ENCODE measurements at places on chromosomes 6 and 20.
A peak's percentile ranks its signal among the peaks of the same experiment; 100 is the strongest.

- DNase-seq = no peak
These were observed 270.7 kb upstream of the ADGRB3 start for GRCh38 chr6:68364271-68364805.

GRCh38 chr6:17470202-17470937 is 77.0 kb downstream of the CAP2 start:
- no peak for DNase-seq

DNA sequence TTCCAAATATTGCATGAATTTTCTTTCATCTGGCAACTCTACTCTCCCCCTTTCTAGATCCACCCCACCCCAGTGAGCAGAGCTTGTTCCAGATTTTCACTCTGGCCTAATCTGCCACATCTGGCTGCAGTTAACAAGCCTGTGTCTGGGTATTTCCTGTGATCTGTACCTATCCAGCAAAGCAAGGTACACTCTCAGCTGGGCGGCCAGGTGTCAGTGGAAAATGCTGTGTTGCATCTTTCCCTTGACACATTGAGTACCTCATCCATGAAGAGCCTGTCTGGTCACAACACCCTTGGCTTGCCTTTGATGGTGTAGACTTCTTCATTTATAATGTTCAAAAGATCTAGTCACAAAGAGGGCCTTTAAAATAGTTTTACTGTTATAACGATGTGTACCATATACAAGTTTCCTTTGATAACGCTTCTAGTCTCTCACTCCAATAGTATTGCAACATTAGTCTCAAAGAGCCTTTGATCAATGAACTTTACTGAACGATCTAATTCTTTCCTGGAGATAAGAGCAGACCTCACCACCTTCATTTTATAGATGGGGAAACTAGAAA is 6.0 kb upstream of the RNF182 start:
- DNase-seq = no peak

DNA sequence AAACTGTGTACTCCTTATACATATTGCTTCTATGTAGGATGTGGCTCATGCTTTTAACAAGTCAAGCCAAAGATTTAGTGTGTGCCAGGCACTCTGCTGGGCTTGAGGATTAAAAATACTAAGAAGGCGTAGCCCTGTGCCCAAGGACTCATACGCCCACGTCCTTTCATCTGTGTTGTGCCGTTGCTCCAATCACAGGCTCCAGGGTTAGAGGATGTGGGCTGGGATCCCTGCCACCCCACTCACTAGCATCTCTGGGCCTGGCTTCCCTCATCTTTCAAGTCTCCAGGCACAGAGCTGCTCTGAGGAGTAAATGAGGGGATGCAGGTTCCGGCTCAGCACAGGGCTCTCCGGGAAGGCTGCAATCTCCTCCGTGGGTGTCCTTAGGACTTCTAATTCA is 214.2 kb downstream of the SYNDIG1 start:
- no peak for DNase-seq

GRCh38 chr6:20028562-20028961 is 183.7 kb downstream of the MBOAT1 start:
- no peak for DNase-seq

DNA sequence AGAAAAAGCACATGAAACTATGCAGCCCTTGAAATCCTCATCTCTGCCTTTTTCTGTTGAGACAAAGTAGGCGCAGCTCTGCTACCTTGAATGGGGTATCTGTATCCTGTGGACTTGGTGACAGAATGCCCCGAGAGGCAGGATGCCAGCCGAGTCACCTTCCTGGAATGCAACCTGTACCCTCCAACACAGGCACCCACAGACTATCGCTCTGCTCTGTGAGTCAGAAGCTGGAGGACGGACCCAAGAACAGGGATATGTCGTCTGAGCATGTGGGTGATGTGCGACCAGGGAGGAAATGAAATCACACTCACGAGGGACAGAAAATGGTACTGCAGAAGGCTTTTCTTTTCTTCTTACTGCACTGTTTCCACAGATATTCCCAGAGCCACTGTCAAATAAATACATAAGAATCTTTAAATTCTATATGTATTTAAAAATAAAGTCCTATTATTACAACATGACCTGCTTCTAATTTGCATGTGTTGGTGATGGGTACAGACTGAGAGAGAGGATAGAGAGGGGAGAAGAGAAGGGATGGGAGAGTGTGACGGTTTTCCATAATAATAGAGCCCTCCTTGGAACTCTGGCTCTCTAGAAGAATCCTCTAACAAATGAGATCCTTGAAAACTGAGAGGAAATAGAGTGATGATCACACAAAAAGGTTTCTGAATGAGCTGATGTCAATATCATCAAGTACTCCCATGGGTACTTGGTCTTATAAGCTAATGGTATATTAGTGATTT is 308.1 kb downstream of the FOXC1 start:
- no peak for DNase-seq

DNA sequence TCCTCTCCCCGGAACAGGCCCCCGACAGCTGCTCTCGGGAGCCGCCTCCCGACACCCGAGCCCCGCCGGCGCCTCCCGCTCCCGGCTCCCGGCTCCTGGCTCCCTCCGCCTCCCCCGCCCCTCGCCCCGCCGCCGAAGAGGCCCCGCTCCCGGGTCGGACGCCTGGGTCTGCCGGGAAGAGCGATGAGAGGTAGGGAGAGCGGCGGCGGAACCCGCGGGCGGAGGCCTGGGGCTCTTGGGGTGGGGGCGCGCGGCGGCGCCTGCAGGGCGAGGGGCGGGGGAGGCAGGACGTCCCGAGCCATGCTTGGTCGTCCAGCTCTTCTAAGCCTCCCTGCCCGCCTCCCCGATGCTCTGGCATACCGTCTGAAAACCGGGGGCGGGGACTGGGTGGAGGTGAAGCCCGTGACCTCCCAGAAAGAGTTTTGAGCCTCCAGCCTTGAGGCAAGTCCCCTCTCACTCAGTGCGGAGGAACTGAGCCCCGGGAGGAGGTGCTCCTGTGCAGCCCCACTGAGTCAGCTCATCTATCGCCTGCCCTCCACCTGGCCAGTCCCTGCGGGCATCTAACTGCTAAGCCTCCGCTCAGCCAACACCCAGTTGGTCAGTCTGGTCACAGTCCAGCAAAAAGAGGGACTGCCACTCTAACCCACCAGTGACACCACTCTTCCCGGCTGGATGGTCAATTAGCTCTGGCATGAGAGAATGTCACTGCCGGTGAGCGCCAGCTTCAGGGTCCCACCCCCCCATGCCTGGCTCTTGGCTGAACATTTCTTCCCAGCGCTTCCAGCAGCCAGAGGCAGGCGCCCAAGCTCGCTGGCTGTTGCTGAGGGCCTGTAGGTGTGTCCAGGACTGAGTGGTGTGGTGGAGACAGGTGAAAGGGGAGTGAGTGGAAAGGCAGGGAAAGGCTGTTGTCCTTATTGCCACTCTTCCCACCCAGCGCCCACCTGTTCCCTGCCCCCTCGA is 482 bp downstream of the DDR1 start:
- DNase-seq = peak; percentile 44

DNA sequence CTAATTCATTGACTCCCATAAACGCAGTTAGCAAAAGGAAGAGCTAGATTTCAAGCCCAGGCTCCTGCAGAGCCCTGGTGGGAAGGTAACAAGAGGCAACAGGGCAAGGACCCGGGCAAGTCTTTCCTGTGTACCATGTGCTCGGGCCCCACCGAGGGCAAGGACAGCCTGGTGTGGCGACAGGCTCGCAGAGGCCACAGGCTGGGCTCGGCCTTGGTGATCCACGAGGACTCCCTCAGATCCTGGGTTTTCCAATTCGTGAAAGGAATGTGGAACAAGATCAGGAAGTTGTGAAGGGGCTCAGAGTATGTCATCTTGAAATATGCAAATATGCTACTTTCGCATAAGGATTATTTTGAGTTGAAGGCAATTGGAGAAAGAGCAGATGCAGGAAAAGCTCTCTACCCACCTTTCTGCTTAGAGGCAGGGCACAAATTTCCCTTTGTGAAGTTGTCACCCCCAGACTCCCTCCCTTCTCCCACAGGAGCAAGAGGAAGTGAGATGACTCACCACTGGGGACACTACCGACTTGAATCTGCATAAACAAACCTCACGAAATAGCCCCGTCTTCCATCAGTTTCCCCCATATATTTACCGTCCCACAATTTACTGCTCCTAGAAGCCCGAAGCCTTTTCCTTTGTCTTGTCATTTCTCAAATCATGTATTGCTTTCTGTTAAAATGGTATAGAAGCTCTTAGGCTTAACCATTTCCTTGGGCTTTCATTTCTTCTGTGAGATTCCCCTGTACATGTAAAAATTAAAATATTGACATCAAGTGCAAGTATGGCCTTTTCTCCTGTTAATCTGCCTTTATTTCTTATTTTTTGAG is 79.0 kb downstream of the PSMG4 start:
- DNase-seq = no peak

GRCh38 chr6:21869085-21869771 is 275.7 kb downstream of the SOX4 start:
- DNase-seq = no peak

DNA sequence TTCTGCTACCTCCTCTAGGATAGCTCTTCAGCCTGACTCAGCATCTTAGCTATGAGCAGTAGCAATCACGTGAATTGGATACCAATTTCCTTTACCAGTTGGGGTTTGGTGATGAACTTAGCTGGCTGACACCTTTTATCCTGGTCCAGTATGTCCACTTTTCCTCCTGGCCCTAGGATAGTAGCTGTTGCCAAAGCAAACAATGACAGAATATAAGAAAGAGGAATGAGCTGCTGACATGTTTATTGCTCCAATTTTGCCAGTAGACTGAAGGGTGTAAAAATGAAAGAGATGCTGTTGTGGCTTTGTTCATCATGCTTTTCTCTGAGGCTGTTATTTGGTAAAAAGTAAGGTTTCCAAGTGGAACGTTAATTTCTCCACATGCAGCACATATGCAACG is 168.3 kb upstream of the JAG1 start:
- no peak for DNase-seq

DNA sequence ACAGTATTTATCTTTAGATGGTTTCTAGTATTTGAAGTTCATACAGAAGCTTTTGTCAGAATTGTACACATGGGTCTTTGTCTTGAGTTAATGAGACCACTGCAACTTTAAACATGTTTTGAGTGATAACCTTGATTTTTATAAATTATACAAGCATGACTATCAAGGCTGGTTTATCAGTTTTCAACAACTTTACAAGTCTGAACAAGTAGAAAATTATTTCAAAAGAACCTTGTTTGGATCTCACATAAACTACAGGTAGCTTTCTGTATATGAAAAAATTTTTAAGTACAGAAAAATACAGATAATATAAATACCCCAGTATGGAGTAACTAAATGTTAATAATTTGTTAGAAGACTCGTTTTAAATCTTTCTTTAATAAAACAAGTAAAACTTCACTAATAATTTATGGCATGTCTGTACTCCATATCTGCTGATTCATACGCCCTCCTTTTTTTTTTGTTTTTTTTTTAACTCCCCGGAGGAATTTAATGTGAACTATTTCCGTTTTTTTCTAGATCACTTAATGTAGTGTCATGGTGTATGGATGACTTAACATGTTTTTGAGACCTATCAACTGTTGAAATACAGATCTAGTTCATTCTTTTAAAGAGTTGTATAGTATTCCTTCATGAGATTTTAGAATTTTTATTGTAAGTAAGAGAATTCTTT is 18.3 kb downstream of the VAPB start:
- DNase-seq = no peak

GRCh38 chr20:31569163-31570020 is 35.7 kb upstream of the ID1 start:
- DNase-seq = peak; percentile 31

DNA sequence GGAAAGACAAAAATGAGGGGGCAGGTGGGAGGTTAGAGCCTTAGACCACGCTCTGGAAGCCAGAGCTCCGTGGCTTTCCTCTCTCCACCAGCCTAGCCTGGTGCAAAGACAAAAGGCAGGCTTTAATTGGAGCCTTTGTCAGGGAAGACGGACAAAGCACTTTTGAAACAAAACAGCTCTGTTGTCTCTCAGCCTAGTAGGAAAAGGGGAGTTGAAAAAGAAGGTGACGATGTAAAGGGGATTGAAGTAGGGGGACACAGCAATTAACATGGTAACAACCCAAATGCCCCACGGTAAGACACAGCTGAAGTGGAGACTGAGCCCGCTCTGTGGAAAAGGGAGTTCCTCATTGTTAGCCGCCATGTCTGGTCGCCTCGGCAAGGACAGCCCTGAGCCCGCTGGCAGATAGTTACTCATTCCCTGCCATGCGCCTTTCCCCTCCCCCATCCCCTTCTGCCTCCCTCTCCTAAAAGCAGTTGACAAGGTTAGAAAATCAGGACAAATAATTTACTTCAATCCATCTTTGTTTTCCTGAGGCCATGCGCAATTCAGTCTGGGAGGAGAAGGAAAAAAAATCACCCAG is 93.0 kb downstream of the TCP11 start:
- peak; percentile 81 for DNase-seq

GRCh38 chr6:40586369-40587201 is 579 bp downstream of the LRFN2 start:
- DNase-seq = no peak

DNA sequence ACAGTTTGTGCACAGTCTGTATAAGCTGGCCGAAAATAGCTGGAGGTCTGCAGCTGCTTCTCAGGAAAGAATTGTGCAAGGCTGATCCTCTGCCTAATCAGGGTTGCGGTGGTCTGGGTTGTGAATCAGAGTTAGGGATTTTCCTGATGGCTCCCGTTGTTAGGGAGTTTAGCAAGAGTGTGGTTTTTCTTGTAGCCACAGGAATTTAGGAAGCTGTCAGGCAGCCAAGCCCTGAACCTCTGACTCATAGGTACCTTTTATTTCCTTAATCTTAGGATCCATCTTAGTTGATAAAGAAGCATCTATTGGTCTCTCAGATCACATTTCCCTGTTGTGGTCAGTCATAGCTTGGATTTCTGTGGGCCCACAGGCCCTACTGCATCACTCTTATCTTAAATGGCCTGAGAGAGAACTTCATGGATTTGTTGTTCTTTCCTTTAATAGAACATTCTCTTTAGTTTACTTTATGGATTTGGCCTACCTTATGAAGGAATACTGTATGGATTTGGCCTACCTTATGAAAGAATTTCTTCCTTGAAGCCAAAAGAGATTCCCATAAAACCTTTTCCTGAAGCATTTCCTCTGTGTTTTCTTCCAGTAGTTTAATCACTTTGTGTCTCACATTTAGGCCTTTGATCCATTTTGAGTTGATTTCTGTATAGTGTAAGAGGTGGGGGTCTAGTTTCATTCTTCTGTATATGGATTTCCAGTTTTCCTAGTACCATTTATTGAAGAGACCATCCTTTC is 10.3 kb downstream of the KIF25 start:
- no peak for DNase-seq

- DNase-seq = no peak
These were observed 807 bp downstream of the TBC1D20 start for GRCh38 chr20:461254-462198.

GRCh38 chr6:29647927-29648642 is 8.8 kb upstream of the MOG start:
- DNase-seq = no peak

- DNase-seq = no peak
These were observed 146.8 kb downstream of the RPS12 start for GRCh38 chr6:132961122-132961521.

DNA sequence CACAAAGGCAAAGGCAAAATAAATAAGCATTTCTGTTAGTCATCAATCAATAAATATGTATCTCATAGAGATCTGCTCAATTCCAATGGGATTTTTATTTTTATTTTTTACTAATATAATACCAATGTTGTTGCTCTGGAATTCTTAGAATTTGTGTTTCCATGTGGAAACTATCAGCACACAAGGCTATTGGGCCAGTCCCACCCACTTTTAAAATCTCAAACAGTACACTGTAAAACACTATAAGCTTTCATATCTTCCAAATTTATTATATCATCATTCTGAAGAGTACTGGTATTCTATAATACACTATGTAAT is 563.8 kb upstream of the MARCKS start:
- no peak for DNase-seq

Data from caudate nucleus (tissue), 63 donors.